ENCODE measurements at places on chromosomes 16 and 17.
A peak's percentile ranks its signal among the peaks of the same experiment; 100 is the strongest.

- no peak for DNase-seq
Measured at GRCh38 chr16:24819462-24820040, 26.2 kb upstream of the SLC5A11 start.

DNA sequence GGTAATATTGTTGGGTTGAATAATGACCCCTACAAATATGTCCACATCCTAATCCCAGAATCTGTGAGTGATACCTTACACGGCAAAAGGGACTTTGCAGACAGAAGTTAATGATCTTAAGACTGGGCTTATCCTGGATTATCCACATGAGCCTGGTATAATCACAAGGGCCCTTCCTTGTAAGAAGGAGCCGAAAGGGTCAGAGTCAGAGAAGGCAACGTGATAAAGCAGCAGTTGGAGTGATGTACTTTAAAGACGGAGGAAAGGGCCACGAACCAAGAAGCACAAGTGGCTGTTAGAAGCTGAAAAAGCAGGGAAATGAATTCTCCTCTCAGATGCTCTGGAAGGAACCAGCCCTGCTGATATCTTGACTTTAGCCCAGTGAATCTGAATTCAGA is 137.8 kb downstream of the UTP18 start:
- DNase-seq, result no peak

DNA sequence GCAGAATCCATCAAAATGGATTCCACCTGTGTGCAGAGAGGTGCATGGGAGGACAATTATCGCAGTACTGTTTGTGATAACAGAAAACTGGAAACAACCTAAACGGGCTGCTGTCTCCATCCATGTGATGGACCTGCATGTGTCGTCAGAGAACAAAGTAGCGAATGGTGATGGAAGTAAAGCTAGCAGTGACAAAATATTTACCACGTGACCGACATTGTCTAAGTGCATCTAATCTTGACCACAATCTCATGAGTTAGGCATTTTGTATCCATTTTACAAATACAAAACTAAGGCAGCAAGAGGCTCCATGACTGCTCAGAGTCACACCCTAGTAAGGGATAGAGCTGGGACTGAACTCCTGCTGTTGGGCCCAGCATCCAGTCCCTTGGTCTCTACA is 187.3 kb downstream of the LGALS9B start:
- DNase-seq, result no peak

- no peak for DNase-seq
Measured at GRCh38 chr16:19817122-19817521, 67.5 kb downstream of the GPRC5B start.

- DNase-seq, result no peak
Measured at GRCh38 chr17:40346765-40347158, 17.8 kb downstream of the GJD3 start.

GRCh38 chr16:54347961-54348360 is 61.4 kb upstream of the IRX3 start:
- no peak for DNase-seq

DNA sequence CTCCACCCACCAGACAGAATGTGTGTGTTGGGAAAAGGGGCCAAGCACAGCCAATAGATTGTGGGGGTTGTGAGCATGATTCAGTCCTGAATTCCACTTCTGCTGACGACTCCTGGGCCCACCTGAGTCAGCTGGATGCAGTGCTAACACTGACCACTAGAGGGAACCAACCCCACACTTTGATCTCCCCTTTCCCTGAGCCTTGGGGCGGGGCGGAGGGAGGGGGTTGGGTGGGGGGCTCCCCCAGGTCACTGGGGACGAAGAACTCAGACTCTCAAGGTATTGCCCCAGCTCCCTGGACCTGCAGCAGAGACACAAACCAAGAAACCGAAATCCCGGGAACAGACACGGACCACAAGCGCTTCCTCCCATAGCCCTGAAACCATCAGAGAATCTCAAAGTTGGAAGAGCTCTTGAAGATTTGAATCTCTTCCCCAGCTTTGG is 621 bp upstream of the CSHL1 start:
- DNase-seq, result peak; percentile 12

GRCh38 chr16:58020628-58021521 is 4.7 kb upstream of the MMP15 start:
- DNase-seq, result peak; percentile 21

GRCh38 chr16:68664297-68664696 is 19.2 kb downstream of the CDH3 start:
- DNase-seq, result no peak

GRCh38 chr16:4682616-4683254 is 10.6 kb upstream of the NUDT16L1 start:
- no peak for DNase-seq

GRCh38 chr17:1123921-1124715 is 55.7 kb downstream of the ABR start:
- DNase-seq, result no peak

DNA sequence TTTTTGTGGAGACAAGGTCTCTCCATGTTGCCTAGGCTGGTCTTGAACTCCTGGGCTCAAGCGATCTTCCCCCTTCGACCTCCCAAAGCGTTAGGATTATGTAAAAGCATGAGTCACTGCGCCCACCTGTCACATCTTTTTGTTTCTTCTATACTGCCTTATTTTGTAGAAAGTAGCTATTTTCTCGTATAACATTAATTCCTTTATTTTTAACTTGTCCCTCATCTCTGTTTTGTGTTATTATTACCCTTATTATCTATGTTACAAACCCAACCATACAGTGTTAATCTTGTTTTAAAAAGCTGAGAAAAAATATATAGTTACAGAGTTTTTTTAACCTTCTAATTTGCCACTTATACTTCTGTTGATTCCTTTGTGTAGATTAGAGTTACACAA is 1.4 kb upstream of the TXNDC11 start:
- DNase-seq, result no peak

- no peak for DNase-seq
Measured at GRCh38 chr17:37050920-37051319, 102.2 kb downstream of the AATF start.

DNA sequence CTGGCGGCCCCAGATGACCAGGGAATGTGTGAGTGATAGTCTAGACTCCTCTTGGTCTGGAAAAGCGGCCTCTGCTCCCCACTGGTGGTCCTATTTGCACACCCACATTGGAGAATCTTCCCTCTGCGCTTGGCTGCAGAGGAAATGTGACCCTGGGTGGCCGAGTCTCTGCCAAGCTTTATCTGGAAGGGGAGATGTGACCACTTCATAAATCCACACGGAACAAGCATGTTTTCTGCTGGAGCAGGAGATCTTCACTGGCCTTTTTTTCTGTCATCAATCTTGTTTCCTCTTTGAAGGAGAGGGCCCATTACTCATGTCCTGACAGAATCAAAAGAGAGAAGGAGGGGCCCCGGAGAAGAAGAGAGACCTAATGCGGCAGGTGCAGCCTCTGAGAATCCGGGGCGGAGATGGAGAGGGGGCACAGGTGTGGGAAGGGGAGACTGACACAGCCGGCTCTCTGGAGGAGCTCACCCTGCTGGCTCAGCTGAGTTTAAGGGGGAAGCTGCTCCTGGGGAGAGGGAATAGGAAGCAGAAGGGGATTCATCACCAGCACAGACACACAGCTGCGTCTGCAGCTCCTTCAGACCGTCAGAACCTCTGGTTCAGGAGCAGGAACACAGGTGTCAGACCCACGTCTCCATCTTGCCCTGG is 116.3 kb downstream of the SOX9 start:
- DNase-seq, result no peak

DNA sequence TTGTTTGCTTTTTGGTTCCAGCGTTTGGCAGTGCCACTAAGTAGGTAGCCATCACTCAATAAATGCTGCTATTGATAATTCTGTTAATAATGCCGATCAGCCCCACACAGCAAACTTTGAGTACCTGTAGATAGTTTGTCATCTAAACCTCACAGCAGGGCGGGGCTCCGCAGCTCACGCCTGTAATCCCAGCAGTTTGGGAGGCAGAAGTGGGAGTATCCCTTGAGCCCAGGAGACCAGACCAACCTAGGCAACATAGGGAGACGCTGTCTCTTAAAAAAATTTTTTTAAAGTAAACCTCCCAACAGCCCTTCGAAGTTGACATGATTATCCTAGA is 1.6 kb downstream of the BFAR start:
- no peak for DNase-seq

GRCh38 chr16:17475104-17475503 is 4.3 kb upstream of the XYLT1 start:
- no peak for DNase-seq

DNA sequence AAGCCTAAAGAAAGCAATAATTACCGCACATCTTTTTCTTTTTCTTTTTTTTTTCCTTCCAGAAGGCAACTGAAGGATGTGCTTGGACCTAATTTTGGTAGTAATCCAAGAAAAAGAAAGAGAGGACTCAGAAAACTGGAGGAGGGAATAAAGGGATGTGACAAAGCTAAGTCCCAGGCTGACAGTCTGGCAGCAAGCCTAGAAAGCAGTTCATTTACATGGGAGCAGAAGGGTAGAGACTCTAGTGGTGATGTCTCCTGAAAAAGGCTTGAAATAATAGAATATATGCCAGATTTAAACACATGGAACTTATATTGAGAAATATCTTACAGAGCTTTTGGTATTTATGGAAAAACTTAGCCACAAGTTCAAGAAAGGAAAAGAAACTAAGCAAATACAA is 101.0 kb upstream of the SHISA6 start:
- no peak for DNase-seq

GRCh38 chr17:27239046-27239445 is 54.9 kb upstream of the WSB1 start:
- DNase-seq, result no peak

Measured in bone marrow (tissue), 2 donors.